Activated T-helper 17 cell treated with anti-CD3 and anti-CD28 coated beads, Interleukin-2, amount 50 U/mL, for 72 hours (primary cell): ENCODE measurements at places on chromosomes 1 and 21. TPM values are rescaled to one million over a fixed set of nuclear protein-coding genes. Genes with fewer than 3 reads are reported as not detected.

RGS8 gene
- 0.08 TPM for total RNA-seq

DNA sequence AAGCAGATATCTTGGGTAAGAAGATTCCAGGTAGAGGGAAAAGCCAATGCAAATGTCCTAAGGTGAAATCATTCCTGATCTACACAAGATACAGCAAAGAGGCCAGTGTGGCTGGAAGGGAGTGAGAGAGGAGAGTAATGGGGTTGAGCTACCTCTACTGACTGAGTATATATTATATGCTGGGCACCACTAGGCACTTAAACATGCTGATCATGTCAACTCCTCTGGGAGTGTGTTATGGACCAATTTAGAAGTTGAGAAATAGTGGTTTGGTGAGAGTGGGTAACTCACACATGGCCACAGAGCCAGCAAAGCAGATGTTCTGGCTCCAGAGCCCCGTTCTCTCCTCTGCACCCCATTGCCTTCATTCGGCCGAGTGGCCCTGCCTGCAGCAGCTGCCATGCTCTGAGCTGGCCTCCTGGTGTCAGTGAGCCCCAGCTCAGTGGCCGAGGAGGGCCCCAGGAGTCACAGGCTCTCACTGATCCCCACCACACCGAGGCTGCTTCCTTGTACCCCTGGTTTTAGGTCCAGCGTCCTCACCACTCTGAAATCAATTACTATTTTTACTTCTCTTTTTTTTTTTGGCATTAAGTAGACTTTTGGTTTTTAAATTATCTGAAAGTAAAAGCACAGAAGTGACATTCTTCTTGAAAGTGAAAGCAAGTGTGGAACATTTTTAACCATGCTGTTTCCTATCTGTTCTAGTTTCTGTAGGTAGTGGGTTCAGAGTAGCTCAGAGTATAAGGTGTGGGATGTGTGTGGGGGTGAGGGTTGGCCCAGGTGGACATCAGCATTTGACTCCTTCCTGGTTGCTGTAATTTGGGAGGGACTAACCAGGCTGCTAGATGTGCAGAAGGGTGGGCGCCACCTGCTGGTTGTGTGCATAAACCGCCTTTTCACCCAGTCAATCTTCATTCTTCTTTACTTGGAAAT lies 45.8 kb upstream of the CRNN start:
- peak; percentile 92 for ATAC-seq

DNA sequence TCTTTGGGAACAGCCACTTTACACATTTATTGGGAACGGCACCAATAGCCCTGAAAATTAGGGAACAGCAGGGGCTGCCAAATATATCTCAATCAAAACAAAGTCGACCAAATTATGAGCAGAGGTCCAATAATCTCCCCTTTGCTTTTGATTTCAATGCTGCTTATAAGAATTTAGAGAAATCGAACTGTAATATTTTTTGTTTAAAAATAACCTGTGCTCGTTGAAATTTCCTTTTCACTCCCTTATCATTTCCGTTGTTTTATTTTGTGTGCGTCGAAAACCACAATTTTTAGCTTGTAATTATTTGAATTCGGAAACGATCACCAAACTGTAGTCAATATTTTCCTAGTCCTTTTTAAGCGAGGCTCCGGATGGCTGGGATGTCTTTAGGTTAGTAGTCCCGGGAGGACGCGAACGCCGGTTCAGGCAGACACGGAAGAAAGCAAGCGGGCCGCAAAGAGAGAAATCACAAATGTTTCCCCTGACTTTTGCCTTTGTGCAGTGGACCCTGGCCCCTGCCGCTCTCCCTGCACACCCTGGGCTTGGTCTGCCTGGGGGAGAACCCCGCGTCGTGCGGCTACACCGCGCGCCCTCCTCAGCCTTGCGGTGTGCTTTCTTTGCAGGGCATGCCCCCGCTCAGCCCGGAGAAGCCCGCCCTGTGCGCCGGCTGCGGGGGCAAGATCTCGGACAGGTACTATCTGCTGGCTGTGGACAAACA lies 2.3 kb downstream of the LHX9 start:
- ATAC-seq = no peak

DNA sequence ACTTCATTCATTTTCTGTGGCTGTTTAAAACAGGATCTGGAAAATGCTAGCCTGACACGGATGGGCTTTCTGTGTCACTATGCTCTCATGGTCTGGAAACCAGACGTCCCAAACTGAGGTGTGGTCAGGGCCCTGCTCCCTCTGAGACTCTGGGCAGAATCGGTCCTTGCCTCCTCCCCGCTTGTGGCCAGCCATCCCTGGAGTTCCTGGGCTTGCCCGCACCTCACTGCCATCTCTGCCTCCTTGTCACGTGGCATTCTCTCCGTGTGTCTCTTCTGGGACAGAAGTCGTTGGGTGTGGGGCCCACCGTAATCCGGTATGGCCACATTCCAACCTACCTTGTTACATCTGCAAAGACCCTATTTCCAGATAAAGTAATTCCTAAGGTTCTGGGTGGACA lies 10.1 kb upstream of the ACTRT2 start:
- ATAC-seq = no peak

- no peak for ATAC-seq
These were observed 536.3 kb downstream of the KIF26B start for GRCh38 chr1:245690946-245691541.

DNA sequence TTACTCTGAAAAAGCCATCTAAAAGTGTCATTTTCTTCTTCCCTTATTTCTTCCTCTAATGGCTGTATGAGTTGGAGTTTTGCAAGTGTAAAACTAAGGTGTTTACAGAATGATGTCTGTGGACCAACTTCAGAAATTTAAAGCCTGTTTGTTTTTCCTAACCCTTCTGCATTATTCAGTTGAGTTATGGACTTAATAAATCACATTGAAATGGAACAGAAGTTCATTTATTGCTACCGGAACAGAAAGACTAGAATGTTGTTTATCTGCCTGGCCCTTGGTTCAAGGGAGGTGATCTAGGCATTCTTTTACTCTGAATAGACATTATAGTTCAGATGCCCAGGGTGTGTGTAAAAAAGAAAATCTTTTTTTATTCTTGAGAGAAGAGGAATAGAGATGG lies 24.8 kb downstream of the SYT14 start:
- ATAC-seq = no peak

DNA sequence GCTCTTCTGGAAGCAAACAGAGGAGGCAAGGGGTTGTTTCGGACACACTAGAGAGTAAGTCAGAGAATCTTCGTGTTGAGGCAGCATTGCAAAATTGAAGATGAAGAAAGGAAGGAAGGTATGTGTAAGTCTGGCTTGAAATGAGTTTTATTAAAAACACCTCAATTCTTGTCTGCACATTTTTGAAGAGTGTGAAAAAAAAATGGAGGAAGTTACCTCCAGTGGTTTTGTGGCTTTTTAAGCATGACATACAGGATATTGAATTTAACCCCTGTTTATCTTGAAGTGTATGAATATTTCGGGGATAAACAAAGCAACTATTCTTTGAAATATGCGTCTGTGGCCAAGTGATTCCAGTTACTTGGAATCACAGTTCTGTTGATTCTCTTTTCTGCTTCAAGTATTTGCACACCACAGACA lies 203.2 kb upstream of the SGIP1 start:
- ATAC-seq = peak; percentile 42

DNA sequence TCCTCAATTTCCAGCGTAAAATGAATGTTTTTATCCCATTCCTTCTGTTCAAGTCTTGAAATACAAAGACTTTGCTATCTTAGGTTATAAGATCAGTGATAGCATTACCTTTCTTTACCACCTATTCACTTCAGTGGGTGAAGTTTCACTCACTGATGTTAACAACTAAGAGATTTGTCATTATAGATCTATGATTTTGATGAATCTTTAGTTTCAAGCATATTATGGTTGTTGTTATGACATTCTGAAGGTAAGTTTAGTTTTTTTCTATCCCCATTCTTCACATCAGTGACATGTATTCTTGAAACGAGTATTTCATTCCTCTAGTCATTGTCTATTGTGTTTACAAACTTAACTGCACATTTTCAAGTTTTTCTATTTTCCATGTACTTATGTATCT lies 182.5 kb downstream of the ATP6V1G3 start:
- ATAC-seq = peak; percentile 69

DNA sequence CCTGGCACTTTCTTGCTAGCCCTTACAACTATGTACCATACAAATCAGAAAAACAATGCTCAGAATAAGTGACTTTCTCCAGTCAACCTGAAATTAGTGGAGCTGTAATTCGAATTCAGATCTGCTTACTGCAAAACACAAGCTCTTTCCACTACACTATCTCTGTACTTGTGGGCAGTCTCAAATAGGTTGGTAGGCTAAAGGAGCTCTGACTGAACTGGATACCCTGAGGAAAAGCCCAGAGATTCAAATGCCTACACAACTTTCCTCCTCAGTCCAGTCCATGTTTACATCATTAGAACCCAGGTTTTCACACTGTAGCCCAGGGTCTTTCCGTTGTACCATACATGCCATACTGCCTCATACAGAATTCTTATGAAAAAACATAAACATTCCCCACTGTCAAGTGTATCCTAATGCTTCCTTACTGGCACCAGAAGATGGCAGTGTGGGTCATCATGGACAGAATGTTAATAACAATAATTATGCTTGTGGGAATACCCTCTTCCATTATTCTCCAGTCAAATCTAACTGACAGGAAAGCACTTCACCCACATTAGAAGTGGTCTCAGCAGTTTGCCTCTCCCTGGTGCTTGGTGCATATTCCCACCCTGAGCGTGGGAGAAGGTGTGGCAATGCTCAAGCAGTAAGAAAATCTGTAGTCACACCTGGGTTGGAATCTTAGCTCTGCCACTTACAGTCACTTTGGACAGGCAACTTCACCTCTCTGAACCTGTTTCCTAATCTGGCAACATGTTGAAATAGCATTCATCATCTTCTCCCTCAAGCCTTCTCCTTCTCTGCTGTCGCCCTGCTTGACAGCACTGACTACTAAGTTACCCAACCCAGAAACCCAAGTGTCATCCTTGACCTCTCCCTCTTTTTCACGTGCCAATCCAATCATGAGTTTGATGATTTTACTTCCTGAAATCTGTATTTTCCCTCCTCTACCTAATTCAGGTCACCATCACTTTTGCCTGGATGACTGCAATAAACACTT lies 14.4 kb upstream of the ZFYVE9 start:
- ATAC-seq = peak; percentile 53

DNA sequence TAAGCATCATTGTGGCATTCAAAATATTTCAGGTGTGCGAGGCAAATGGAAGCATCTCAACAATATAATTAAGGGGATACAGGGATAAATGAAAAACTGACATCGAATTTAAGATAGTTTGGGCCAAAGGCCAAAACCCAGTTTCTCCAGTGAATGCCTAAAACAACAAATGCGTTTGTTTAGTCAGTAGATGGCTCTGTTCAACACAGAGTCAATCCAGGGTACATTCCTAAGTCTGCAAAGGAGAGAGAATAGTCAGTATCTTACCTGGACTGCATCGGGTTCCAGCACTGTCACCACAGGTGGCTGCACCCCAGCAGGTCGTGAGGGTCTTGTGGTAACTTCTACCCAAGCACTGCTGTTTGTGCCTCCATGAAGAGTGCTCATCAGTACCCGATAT lies 321.1 kb downstream of the KCTD3 start:
- ATAC-seq = no peak

GRCh38 chr1:232162001-232162400 lies 467.9 kb downstream of the SIPA1L2 start:
- ATAC-seq = no peak

ILF2 gene
- total RNA-seq = 153 TPM

HDAC1 gene
- 171 TPM for total RNA-seq

GRCh38 chr1:9691691-9692090 lies 40.2 kb downstream of the PIK3CD start:
- ATAC-seq = no peak

DNA sequence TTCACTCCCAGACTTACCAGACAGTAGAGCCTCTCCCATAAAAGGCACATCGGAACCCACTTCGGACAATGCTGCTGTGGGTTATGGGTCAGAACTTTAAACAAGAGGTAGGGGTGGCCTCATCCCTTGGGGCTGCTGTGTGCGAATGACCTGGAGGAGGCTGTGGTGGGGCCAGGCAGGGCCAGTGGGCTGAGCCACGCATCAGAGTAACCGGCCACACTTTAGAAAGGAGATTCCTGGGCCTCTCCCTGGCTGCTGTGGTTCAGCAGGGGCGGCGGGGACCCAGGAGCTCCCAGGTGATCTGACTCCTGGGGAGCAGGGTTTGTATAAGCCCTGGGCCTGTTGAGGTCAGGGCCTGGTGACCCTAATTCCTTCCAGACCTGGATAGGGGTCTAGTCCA lies 110.2 kb upstream of the C1orf174 start:
- ATAC-seq = no peak

DNA sequence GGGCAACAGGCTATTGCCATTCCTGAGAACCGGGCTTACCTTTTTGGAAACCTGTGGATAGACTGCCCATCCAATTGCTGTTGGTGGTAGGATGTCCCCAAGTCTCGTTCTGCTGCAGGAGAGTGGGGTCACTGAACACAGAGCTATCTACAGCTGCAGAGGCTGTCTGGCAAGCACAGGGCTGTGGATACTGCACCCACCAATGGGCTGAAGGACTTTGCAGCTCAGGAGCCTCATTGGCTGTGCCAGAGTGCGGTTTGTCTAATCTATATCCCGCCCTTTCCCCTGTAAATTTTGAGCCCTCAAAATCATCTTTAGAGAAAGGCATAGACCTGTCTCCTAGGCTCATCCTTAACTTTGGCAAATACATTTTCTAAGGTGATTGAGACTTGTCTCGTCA lies 15.3 kb downstream of the RNF187 start:
- ATAC-seq = no peak

TSPAN1 gene
- not detected for total RNA-seq

RIT1 gene
- 28.1 TPM for total RNA-seq

DNA sequence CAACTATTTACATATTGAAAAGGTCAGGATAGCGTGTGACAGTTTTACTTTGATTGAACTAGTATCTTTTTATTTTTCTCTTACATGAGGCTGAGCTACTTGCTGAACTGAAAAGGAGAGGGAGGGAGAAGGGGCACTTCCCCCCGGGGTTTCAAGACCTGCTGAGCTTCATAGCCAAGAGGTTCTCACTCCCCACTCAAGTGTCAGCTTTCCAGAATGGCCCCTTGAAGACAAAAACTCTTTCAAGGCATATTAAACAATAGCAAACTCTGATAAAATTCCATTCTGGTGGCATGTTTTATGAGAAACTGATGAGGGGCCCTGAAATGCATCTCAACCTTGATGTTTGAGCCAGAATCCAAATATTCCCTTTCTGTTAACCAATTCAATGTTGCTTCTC lies 143.0 kb downstream of the KAZN start:
- no peak for ATAC-seq

ANKRD35 gene
- 0.29 TPM for total RNA-seq

- ATAC-seq = peak; percentile 92
These were observed 174.4 kb upstream of the HMCN1 start for GRCh38 chr1:185559684-185560331.

GRCh38 chr1:44219301-44219626 lies 6.0 kb downstream of the DMAP1 start:
- no peak for ATAC-seq

GRCh38 chr1:205274041-205274691 lies 46.4 kb downstream of the TMCC2 start:
- ATAC-seq = no peak
